ENCODE measurements at places on chromosomes 3 and 15. TPM values are rescaled to one million over a fixed set of nuclear protein-coding genes. Genes with fewer than 3 reads are reported as not detected.

Gene ADAMTS7
- total RNA-seq, result 8.5 TPM

Gene FBXW12
- total RNA-seq, result not detected

Gene NME9
- not detected for total RNA-seq

Gene DZIP1L
- total RNA-seq, result 11.0 TPM

Gene GAP43
- 0.07 TPM for total RNA-seq

Gene TM4SF4
- 30.7 TPM for total RNA-seq

Gene IQGAP1
- total RNA-seq, result 291 TPM

Gene SKIC8
- total RNA-seq, result 85.0 TPM

Gene INSYN1
- 3.2 TPM for total RNA-seq

Gene LRRC31
- total RNA-seq, result not detected

Gene WDR72
- 8.3 TPM for total RNA-seq

Gene VIPR1
- total RNA-seq, result 2.0 TPM

All from A549 treated with AZD2906 at 1 μM for 4 hours (cell line).